ENCODE measurements at places on chromosomes 5 and 9.

DNA sequence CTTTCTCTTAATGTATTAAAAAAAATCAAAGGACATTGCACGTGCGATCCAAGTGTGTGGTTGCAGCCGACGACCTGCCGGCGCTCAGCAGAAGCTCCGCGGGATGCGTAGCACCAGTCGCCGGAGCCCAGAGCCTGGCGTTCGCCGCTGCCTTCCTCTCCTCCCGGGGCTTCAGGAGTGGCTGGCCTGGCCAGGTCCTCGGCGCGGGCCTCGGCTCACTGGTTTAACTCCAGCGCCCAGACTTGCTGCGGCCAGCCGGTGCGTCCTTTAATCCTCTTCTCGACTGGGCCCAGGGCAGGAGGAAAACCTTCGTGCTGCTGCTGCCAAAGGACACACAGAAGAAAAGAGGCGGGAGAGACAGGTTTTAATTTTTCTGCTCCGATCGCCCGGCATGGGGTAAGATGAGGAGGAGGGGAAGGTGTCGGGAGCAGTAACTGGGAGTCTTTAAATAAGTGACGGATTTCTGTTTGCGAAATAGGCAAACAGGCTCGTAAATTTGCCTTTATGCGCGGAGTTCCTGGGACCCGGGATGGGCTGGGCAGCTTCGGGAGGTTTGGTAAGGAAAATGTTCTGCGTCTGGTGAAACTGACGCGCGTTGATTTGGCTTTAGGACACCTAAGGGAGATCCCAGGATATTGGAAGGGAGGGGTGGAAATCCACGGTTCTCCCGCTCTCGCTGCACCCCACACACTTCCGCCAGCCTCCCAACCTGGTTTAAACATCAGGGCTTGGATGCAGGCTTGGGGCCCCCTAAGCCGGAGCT lies 2.3 kb downstream of the HAND1 start:
- no peak for DNase-seq

DNA sequence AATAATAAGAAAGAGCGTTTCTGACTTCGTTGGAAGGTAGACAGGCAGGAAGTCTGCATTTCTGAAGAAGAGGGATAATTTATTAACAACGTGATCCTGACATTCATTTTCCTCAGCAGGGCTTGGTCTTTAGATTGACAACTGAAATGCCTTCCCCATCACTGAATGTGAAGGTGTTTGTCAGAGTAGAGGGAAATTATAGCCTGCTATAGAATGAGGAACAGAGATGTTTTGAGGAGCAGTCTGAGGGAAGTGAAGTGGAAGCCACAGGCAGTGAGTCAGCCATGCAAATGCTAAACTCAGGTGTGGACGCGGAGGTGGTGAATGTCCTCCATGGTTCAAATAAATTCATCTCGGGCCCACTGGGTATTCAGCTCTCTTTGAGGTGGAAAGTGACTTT lies 30.5 kb downstream of the C7 start:
- no peak for DNase-seq

DNA sequence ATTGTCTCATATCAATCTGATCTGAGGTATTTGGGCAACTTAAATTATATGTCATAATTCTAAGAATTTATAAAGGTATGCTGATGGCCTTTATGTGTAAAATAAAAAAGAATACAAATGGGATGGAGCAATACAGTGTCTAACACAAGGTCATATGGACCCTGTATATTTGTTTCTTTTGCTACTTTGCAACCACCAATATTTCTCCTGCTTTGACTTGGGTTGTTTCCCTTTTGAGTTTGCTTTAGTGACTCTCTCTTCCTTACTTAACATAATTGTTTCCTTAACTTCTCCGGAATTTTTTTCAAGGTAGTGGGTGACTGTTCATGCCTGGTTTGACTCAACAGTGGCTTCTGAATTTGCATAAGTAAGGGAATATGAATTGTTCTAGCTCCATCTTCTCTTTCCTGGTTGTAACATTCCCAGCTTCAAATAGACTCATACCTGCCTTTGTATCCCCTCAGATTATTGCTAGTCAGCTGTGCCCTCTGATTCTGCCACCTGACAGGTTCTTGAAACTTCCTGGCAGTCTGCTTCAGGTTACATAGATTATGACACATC lies 30.2 kb upstream of the ANXA1 start:
- no peak for DNase-seq

DNA sequence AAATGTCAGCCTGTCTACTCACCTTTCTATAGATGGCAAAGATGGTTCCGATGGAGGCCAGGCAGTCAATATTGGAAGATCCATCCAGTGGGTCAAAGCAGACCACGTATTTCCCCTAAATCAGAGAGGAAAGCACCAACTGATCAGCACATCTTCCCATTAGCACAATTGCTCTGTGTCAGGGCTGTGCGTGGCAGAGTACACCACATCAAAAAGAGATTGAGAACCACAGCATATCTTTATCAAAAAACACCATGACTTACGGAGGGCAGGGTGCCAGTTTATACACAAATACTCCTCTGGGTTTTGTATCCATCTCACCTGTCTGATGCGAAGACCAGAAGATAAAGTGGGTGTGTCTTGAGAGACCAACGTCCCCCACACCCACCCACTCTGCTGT lies 9.1 kb downstream of the FBP2 start:
- no peak for DNase-seq

- DNase-seq: no peak
These were observed 39.0 kb downstream of the RAPGEF1 start for GRCh38 chr9:131700765-131701435.

DNA sequence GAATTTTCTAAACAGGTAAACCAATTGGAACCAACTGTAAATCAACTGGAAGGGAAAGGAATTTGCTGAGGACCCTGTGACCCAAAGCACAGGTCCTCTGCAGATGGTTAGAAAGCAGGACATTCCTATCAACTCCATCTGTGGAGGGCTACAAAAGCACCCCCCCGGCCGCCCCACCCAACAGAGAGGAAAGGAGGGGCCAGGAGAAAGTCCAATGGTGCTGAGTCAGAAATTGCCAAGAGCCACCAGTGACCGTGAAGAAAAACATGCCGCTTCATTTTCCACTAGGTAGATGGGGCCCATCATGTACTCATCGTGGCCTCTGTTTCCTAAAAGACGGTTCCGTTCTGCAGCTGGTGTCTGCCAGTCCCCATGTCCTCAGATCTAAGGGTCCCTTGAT lies 66.3 kb downstream of the RAPGEF1 start:
- no peak for DNase-seq

- no peak for DNase-seq
These were observed 134.8 kb downstream of the KCNIP1 start for GRCh38 chr5:170638454-170639220.

GRCh38 chr9:134892221-134892620 lies 11.6 kb downstream of the FCN2 start:
- no peak for DNase-seq

GRCh38 chr9:30723656-30724055 lies 1660.8 kb upstream of the ACO1 start:
- DNase-seq: no peak

GRCh38 chr5:172437445-172438318 lies 16.6 kb downstream of the SH3PXD2B start:
- DNase-seq: no peak

- DNase-seq: no peak
These were observed 45.0 kb downstream of the TRIM36 start for GRCh38 chr5:115124741-115125140.

GRCh38 chr9:129884220-129885017 lies 49.2 kb downstream of the USP20 start:
- no peak for DNase-seq

DNA sequence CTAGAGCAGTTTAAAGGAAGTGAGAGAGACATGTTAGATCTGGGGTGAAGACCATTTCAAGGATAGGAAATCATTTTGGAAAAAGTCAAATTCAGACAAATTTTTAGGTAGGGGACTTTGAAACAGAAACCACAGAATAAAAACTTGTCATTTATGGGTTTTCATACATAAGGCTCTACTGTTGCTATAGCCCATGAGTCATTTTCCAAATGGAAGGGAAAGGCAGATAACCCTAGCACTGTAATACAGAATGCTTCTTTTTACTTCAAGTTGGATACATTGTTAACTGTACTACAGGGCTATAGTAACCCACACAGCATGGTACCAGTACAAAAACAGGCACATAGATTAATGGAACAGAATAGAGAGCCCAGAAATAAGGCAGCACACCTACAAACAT lies 455.4 kb downstream of the EBF1 start:
- DNase-seq: no peak

- DNase-seq: no peak
These were observed 237.6 kb upstream of the ADAMTSL1 start for GRCh38 chr9:18236336-18236735.

- no peak for DNase-seq
These were observed 91.9 kb upstream of the OTULINL start for GRCh38 chr5:14489643-14490042.

DNA sequence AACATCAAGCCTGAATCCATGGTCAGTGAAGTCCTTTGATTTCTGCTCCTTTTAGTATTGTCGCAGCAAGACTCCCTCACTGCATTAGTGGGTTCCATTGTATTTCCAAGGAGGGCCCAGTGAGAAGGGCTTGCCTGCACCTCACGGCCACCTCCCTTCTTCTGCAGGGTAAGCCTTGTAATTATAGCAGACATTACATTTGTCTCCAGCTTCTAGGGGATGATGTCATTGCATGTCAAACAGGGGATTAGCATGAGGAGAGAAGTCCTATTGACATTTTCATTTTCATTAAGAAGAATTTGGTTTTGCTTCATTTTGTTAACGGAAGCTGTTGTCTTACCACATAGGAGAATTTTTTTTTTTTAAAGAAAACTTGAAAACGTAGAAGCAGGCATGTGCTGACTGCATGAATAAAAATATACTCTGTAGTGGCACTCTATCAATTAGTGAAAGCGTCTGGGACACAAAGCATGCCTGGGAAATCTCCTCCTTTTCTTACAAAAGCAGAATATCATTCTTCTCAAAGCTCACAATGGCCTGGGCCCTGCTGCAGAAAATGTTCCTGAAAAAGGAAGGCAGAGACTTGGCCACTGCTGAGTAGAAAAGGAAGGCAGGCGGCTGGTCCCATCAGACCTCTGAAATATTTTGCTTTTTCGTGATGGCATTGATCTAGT lies 27.1 kb downstream of the MAP1B start:
- DNase-seq: no peak

DNA sequence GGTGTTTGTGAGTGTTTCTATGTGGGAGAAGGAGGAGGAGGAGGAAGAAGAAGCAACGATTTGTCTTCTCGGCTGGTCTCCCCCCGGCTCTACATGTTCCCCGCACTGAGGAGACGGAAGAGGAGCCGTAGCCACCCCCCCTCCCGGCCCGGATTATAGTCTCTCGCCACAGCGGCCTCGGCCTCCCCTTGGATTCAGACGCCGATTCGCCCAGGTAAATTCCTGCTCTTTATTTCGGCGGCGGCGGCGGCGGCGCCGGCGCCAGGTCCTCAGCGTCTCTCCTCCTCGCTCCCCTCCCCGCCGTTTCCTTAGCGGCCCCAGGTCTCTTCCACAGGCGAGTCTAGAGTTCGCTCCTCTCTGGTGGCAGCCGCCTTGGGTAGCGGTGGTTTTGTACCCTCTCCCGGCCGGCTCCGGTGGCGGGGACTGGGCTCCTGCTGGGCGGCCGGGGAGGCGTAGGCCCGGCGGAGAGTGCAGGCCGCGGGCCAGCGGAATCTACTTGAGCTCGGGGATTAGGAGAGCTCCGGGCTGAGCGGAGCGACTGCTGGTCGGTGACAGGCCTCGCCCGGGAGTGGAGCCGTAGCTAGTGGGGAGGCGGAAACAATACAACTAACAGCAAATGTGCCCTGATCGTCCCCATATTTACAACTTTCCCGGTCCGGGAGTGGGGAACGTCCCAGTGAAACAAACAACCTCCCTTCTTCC lies 547 bp downstream of the NIPBL start:
- DNase-seq: peak; percentile 57

- no peak for DNase-seq
These were observed 297.9 kb upstream of the EDIL3 start for GRCh38 chr5:84682531-84682930.

- no peak for DNase-seq
These were observed 209.1 kb downstream of the CD180 start for GRCh38 chr5:66987540-66987939.

DNA sequence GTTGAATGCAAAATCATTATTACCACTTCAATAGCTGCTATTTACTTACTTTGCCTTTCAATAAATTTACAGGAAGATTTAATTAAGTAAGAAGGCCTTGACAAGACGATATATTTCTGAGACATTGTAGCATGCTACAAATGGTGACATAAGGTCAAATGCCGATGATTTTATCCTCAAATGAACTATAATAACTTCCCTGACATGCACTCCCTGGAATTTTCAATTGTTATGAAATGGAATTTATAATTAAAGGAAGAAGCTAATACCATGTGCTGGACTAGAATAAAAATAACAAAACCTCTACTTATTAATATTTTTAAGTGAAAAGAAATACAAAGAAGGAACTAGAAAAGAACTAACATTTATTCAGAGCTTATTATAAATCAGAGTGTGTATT lies 30.2 kb upstream of the ITGA1 start:
- DNase-seq: no peak

- peak; percentile 80 for DNase-seq
These were observed 119.6 kb upstream of the FST start for GRCh38 chr5:53360811-53361210.

- no peak for DNase-seq
These were observed 2.6 kb downstream of the SLC35A4 start for GRCh38 chr5:140567136-140567818.

DNA sequence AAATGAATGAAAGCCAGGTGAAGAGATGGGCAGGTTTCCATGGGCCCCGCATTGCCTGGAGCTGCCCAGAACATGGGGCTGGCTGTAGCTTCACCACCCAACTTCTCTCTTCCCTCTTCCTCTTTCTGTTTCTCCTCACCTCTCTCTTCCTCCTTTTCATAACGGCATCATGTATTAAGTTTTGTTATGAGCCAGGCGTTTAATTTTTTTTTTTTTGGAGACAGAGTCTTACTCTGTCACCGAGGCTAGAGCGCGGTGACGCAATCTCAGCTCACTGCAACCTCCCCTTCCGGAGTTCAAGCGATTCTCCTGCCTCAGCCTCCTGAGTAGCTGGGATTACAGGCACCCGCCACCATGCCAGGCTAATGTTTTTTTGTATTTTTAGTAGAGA lies 13.0 kb upstream of the SPINK4 start:
- DNase-seq: no peak

DNA sequence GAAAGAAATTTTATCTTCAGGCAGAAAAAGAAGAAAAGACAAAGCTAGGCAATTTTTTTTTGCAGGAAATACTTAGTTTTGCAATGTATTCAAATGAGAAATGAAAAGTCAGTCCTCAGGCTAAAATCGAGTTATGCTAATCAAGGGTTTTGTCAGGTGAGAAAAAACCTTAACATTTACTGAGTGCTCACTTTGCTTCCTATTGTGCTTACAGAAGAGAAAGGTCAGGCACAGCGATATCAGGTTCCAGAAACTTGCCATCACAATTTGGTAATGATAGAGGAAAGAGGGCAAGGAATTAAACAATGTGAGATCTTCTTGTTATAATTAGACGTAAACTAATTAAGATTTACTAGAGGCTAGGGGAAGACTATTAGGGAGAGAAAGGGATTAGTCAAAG lies 431.7 kb upstream of the CTNND2 start:
- no peak for DNase-seq

DNA sequence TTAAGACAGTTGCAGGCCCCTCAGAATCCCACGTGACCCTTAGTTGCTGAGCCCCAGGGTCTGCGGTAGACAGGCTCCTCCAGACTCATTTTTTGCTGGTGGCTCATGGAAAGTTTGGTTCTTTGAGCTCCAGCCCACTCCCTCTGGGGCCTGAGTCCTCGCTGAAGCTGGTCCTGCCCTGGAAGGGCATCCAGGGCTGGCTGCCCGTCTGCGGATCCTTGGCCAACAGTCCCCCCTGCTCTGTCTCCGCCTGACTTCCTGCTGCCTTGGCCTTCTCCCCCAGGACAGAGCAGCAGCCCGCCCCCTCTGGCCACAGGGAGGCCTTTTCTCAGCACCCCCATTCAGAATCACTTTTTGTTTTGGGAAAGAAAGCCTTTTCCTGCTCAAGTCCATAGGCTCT lies 24.4 kb downstream of the SLC6A7 start:
- no peak for DNase-seq
